GM04503 (cell line): ENCODE measurements at places on chromosomes 1 and 21.

- no peak for DNase-seq
Observed at GRCh38 chr1:5662744-5663126, 329.5 kb downstream of the NPHP4 start.

- no peak for DNase-seq
Observed at GRCh38 chr1:182604175-182605164, at the start of gene RGS16. Gene RGS16 (minus strand): TSS chr1:182604389. CDS start chr1:182604259, 130 bp downstream.

DNA sequence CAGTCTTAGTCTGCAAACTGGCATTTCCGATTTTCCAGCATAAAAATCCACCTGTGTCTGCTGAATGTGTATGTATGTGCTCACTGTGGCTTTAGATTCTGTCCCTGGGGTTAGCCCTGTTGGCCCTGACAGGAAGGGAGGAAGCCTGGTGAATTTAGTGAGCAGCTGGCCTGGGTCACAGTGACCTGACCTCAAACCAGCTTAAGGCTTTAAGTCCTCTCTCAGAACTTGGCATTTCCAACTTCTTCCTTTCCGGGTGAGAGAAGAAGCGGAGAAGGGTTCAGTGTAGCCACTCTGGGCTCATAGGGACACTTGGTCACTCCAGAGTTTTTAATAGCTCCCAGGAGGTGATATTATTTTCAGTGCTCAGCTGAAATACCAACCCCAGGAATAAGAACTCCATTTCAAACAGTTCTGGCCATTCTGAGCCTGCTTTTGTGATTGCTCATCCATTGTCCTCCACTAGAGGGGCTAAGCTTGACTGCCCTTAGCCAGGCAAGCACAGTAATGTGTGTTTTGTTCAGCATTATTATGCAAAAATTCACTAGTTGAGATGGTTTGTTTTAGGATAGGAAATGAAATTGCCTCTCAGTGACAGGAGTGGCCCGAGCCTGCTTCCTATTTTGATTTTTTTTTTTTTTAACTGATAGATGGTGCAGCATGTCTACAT, 2.5 kb upstream of the OLFML3 start:
- no peak for DNase-seq

DNA sequence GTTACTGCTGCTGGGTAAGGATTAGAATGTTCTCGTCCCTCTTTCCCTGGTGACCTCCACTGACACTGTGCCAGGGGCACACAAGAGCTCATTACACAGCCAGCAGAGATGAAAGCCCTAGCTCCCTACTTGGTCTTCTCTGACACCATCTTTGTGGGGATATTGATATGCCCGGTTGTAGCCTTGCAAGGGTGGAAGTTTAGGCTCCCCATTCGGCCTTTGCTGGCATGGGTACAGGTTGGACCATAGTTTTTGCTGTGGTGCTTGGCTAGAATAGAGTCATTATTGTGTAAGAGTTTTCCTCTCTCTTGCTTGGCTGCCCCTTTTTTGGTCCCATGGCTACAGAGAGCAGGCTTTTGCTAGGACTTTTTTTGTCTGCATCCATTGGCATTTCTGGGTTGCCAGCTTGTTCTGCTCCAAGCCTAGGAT, 12.3 kb downstream of the RAB4A start:
- no peak for DNase-seq

GRCh38 chr21:23578027-23578426, 2029.3 kb downstream of the MRPL39 start:
- DNase-seq, result no peak

- DNase-seq, result no peak
Observed at GRCh38 chr1:16461681-16462080, 21.2 kb downstream of the NECAP2 start.

GRCh38 chr1:99731384-99731783, 35.1 kb downstream of the FRRS1 start:
- no peak for DNase-seq

DNA sequence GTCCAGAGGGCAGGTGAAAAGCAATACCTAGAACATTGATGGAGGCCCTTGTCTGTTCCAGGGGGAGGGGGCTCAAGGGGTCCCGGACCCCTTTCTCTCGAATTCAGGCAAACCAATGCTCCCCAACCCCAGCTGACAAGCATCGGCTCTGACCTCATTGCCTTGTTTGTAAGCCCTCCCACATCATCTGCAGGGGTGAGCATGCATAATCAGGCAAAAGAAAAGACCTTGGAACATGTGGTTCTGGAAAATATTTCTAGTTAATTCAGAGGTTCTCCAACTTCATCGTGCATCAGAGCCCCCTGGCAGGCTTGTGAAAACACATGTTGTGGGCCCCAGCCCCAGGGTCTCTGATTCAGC, 231.3 kb downstream of the TOMM20 start:
- DNase-seq, result no peak

- DNase-seq, result no peak
Observed at GRCh38 chr1:40915581-40915980, 53.4 kb upstream of the CITED4 start.

- DNase-seq, result no peak
Observed at GRCh38 chr1:15172405-15173259, 19.1 kb downstream of the TMEM51 start.

GRCh38 chr1:48817505-48818114, 40.9 kb upstream of the BEND5 start:
- peak; percentile 3 for DNase-seq
